ENCODE measurements at places on chromosomes 1 and 21.

DNA sequence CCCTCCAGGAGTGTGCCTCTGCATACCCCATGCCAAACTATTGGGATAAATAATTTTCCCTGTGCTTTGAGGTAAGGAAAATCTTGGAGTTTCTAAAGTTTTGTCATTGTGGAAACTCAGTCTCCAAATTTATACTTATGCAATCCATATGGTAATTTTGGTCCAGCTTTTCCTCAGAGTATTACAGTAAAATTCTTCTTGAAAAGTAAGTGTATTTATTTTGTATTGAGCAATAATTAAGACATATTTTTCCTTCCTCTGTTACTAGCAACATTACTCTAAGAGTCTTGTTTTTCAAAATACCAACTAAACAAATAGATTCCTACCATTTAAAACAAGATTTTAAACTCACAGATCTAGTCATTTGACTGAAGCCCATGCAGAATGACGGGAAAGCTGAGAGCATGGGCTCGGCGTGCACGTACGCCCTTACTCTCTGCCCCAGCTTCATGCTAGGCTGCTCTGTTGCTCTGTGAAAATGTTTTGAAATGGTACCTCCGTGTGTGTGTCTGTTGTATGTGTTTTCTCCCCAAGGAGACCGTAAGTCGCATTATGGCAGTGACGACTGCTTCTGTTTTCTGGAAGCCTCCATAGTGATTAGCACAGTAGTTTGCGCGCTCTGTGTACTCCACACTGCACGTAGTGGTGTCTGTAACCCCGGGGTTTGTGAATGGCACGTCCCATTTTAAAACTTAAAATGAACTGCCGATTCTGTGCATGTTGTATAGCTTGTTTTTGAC lies 165.3 kb downstream of the SDCCAG8 start:
- DNase-seq: no peak

DNA sequence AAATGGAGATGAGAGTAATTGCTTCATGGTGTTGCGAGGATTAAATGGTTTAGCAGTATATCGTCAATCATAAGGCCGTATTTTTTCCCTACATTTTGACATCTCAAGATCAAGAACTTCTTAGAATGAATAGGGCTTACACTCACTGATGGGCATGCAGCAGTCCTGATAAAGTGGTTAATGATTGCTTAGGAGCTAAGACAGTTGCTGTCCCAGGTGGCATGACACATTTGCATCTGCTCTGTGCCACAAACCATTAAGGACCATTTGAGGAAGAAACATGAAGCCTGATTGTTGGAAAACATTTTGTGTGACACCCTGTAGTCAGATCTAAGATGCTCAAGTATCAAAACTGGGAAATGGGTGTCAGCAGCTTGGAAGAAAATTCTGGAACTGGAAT lies 81.0 kb upstream of the SGIP1 start:
- no peak for DNase-seq

- DNase-seq: no peak
Observed at GRCh38 chr1:56406821-56407220, 172.5 kb downstream of the PLPP3 start.

- no peak for DNase-seq
Observed at GRCh38 chr1:168691541-168691940, 37.5 kb downstream of the DPT start.

GRCh38 chr1:21341517-21342078 lies 51.3 kb upstream of the ECE1 start:
- no peak for DNase-seq

DNA sequence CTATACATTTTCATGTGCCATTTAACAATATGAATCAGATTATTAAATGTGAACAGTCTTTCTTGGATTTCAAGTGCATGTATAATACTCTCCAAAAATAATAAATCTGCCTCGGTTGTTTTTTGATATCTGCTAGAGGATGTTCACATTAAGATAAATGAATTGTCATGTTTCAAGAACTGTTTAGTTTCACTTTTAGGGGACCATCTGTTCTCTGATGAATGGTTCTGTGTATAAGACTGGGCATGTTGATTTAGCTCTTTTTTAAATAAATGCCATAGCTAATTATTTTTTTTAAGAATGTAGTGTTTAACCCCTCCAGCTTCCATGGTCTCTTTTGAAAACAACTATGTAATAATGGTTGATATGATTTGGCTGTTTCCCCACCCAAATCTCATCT lies 1245.1 kb upstream of the ADGRL4 start:
- no peak for DNase-seq

GRCh38 chr1:196381544-196381943 lies 226.7 kb downstream of the KCNT2 start:
- no peak for DNase-seq

GRCh38 chr1:39131940-39132339 lies 72.6 kb upstream of the MACF1 start:
- no peak for DNase-seq

DNA sequence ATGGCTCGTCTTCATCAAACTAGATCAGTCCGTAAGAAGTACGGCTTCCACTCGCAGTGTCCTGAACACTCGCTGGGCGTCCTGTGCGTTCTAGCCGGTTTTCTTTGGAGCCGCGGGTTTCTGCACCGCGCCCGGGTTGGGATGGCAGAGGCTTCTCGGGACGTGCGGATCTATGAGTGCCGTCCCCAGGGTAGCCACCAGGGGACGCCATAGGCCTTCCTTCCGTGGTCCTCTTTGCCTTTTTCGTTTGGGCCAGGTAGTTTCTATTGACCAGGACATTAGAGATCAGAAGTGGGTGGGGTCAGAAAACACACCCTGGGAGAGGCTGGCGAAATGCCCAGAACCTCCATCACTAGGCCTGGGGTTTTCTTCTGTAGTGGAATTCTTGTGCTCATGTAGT lies 273.8 kb downstream of the FAM72C start:
- DNase-seq: no peak

DNA sequence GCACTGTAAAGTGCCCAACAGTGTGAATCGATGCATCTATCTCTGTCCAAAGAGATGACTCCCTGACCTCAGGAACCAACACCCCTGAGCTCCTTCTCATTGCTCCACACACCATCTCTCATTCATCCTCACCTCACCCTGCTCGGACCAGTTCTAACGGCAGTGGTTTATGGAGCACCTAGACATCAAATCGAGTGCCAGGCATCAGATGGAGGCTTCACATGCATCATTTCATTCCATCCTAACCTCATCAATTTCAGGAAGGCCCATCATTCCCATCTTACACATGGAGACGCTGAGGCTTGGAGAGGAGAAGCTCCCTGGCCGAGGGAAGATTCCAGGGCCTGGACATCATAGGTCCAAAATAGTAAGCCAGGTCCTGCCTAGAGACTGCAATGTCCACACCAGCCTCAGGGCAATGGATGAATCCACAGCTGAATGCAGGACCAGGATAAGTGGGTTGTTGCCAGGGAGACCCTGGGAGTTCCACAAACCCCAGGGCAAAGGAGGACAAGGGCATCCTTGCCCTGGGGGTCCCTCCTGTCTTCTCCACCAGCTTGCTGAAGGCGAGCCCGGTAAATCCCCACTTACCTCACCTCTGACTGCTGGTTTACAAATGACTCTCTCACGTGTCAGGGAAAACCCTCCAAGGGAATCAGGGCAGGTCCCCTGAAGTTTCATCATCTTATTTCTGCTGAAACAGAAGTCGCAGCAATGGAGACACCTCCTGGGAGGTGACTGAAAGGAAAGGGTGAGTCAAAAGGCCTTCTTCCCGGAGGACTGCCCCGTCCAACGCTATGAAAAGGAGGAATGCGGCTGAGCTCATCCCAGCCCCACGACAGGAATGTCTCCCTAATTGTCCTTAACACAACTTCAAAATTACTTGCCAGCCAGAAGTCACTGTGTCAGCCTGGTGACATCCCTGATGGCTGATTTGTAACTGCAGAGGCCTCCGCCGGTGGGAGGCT lies 9.0 kb upstream of the IFFO2 start:
- DNase-seq: no peak

DNA sequence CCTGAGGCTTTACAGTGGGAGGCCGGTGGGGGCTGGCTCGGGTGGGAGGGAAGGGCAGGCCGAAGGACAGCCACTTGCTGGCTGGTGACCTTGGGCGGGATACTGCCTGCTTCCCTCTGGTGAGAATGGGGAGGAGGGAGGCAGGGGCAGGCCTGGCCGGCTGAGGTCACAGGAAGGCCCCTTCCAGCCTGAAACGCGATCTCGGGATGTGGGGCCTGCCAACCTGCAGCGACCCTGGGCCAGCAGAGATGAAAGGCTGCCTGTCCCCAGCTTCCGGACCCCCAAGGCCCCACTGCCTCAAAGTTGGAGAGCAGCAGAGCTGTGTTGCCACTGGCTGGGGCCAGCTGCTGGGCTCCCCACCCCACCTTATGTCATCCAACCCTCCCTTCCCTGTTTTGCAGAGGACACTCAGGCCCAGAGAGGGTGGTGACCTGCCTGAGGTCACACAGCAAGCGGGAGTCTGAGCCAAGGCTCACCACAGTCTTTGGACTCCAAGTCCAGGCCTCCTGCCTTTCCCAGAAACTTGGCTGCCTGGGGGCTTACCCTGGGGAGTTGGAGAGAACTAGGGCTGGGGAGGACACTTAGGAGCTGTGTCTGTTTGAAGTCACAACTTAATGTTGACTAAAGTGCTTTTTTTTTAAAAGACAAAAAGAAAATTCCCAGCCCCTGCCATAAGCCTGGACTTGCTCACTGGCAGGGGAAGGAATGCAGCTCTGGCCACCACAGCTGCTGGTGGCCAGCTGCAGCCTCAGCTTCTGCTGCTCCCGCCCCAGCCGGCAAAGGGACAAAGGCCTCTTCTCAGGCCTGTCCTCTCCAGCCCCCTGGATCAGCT lies 14.8 kb upstream of the WASF2 start:
- DNase-seq: no peak

DNA sequence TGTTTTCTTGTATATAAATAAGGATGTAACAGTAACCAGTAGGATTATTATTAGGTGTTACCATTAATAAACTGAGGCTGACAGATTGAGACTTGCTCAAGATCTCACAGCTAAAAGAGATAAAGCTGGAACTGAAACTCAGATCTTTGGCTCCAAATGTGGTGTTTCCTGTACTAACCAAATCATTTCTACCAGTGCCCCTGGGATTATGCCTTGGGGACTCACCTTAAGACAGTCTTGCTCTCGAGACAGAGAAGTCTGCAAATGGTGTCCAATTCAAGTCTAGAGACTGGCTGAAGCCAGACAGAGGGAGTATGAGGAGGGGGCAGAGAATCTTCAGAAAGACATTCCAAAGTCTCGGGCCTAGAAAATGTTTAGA lies 593 bp upstream of the CD53 start:
- no peak for DNase-seq

- no peak for DNase-seq
Observed at GRCh38 chr21:17482928-17483327, 29.9 kb upstream of the CXADR start.

- no peak for DNase-seq
Observed at GRCh38 chr1:7629465-7630195, 141.5 kb upstream of the VAMP3 start.

- no peak for DNase-seq
Observed at GRCh38 chr1:233248014-233248413, 47.5 kb downstream of the PCNX2 start.

DNA sequence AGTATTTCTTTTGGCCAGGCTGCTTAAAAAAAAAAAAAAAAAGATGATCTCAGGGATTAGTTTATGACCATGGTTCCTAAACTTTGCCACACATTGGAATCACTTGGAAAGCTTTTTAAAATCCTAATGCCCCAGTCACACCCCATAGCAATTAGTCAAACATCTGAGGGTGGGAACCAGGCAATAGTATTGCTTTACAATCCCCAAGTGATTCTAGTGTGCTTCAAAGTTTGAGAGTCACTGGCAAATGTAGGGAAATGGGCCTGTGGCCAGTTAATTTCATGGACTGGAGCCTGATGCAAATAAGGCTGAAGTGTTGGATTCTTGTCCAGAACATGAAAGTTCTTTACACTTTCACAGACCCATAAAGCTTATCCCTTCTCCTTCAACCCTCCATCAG lies 374.6 kb upstream of the ESRRG start:
- DNase-seq: no peak

GRCh38 chr1:2821966-2822620 lies 20.6 kb upstream of the TTC34 start:
- peak; percentile 41 for DNase-seq

DNA sequence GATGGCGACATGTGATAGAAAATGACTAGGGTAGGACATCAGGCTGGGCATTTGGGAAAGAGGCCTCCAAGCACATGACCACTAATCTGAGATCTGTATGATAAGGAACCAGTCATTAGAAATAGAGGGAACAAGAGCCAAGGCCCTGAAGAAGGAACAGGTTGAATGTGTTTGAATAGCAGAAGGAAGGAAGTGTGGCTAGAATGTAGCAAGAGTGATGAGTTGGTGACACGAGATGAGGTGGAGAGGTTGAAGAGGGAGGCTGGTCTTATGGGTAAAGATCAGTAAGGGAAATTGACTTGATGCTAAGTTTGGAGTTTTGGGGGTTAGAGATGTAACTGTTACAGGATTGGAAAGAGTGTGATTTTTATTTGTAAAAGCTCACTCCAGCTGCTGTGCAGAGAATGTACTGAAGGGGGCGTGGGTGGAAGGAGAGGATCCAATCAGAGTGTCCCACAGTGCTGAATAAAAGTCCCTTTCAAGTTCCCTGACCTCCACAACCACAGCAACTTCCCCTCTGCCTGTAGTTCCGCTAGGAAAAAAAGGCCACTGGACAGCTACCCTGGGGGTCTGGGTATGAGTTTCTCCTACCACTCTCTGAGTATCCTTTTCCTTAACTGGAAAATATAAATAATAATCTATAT lies 295.0 kb downstream of the OMA1 start:
- DNase-seq: no peak
